Activated CD8-positive, alpha-beta T cell treated with anti-CD3 and anti-CD28 coated beads, Interleukin-2, amount 10 ng/mL, durations not matched to agents 7 days and 5 days (primary cell): ENCODE measurements at places on chromosomes 6 and 20.

GRCh38 chr6:152209211-152209610 lies 401.7 kb downstream of the ESR1 start:
- DNase-seq, result no peak

GRCh38 chr6:43628393-43629103 lies 516 bp downstream of the GTPBP2 start:
- DNase-seq, result peak; percentile 76

DNA sequence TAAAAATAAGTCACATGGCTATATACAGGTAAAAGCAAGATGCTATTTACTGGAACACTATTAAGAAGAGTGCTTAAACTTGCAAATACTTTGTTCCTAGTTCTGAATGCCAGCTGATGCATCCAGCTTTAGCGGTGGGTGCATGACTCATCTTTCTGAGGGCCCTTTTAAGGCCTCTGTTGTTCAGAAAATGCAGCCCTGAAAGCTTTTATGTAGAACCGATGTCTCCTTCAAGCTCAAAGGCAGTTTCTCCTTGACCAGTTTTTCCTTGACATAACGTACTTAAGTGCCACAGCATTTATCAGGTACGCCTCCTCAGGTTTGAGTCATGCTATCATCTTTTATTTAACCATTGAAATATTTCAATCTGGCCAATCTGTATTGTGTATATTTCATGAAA lies 82.8 kb downstream of the MLIP start:
- DNase-seq, result no peak

- DNase-seq, result no peak
These were observed 64.4 kb downstream of the PTPRK start for GRCh38 chr6:128455959-128456358.

GRCh38 chr6:19231878-19232561 lies 605.1 kb upstream of the ID4 start:
- DNase-seq, result no peak

DNA sequence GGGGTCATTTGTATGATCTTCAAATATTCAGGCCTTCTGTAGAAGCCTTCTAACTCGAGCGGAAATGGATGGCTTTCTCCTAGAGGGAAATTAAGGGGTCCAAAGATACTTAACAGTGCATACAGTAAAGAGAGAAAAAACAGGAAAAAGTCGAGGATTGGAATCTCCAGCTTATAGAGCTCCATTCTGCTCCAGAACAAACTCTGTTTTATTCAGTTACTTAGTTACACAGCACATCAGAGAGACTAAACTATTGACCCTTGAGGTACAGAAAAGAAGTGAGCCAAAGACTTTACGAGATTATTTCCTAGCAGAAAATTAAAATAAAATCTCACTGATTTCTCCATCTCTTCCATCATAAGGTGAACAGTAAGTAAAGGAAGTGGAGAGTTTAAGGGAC lies 43.8 kb upstream of the DSE start:
- no peak for DNase-seq

- no peak for DNase-seq
These were observed 984 bp downstream of the TNFRSF21 start for GRCh38 chr6:47308552-47309290.
